ENCODE measurements at places on chromosomes 7 and 10.

- DNase-seq: no peak
Observed at GRCh38 chr10:47018026-47018735, 107.0 kb downstream of the PTPN20 start.

DNA sequence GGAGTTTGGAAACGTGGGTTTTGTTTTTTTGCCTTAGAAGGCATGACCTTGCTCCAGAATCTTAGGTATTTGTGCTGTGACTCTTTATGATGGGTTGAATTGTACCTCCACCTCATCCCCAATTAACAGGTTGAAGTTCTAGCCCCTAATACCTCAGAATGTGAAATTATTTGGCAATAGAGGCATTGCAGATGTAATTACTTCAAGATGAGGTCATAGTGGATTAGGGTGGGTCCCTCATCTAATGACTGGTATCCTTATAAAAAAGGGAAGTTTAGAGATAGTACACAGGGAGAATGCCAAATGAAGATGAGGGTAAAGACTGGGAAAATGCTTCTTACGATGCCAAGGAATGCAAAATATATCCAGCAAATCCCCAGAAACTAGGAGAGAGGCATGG is 3.0 kb upstream of the FAM200A start:
- no peak for DNase-seq

DNA sequence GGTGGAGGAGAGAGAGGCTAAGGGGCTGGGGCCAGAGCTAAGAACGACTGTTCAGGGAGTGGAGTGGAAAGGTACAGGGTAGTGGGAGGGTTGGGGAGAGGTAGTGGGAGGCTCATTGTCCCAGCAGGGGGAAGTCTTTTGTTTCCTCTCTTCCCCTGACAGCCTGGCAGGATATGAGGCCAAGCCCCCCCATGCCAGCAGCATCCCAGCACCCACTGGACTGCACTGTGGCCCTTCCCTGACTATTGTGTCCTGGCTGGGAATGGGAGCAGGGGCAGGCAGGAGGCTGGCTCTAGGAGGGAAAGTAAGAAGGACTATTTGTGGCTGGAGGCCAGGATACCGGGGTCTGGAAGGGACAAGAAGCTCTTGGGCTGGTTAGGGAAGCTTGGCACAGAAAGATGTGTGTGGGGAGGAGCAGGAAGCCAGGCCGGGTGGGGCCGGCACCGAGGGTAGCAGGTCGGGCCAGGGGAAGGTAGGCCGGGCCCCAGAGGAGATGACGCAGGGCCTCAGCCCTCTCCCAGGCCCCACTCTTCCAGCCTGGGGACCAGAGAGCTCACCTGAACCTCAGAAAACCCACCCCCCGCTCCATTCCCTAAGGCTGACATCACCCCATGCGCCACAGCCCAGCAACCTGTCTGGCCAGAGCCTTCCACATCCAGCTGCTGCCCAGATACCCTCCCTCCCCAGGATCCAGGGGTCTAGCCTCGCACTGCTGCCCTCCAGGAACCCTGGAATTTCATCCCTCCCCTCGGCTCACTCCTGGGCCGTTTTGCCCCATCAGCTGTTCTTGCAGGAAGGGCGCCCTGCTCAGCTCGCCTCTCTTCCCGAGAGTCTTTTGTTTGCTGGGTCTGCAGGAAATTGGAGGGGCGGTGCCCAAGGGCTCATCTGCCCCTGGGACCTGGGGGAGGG is 8.8 kb upstream of the EPHB4 start:
- no peak for DNase-seq

GRCh38 chr7:27142580-27143022 is 880 bp downstream of the HOXA5 start:
- DNase-seq: no peak

DNA sequence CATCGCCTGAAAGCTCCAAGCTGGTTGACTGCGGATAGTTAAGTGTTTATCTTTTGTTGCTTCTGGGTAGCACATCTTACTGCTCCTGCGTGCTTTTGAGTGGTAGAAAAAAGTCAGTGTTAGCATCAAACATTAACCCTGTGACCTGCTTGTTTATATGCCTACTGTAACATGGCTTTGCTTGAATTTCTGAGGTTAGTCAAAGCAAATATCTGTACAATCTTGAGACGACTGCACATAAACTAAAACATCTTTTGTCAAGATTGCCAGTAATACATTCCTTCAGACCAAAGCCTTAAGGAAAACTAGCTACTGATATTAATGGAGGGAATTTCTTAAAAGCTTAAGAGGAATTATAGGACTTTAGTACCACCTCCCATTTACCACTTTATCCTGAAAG is 163.7 kb downstream of the BAMBI start:
- no peak for DNase-seq

GRCh38 chr10:85604884-85605283 is 761.7 kb downstream of the GRID1 start:
- DNase-seq: no peak

DNA sequence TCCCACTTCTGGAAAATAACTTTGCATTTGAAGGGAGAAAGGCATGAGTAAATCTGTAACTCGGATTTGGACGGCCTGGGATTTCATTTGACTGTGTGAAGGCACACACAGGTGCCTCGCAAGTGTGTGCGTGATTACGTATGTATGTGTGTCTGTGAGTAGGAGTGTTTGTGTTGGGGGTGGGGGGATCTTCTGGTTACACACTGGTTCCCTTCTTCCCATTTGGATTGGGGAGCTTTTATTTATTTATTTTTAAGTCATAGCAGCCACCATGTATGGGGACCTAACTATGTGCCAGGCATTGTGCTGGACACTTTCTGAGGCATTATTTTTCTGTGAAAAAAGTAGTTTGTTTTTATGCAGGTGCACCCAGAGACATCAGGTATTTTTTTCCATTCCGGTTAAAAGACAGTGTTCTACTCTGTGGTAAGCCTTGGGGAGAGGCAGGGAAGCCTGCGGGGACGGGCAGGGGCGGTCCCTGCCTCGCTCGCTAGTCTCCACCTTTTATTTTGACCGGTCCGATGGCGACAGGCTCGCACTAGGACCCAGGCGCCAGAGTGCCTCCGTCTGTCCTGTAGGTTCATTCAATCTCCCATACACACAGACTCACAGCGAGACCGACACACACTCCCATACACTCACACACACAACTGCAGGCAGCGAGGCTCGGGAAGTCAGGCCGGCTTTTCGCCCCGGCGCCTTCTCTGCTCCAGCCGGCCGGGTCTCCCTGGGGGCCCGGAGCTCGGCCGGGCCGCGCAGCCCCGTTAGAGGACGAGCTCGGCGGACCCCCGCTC is at the start of gene MXI1:
Gene MXI1, plus strand, starts transcription at position 595 of the 794 bp plus-strand sequence. CDS start 204 bp downstream, outside the sequence.
- DNase-seq: peak; percentile 55

- DNase-seq: peak; percentile 40
Observed at GRCh38 chr7:23247603-23248335, 1.2 kb downstream of the GPNMB start.

- DNase-seq: no peak
Observed at GRCh38 chr7:14759785-14760184, 142.8 kb downstream of the DGKB start.

DNA sequence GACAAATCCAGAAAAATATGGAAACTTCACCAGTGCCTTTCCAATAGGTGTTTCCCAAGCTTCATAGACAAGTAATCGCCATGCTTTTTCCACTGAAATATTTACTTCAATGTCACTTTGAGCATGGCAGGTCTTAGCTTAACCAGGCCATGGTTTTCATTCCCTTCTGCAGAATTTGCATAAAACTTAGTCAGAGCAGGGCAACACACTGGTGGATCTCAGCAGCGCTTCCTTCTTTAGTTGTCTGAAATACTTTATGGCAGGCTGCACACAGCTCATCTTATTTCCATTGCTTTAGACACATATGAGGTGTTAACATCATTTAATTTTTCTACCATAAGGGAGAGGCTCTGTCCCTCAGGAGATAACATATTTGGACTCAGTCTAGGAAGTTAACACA is 102.9 kb upstream of the AHR start:
- DNase-seq: no peak

GRCh38 chr7:105015390-105015965 is 1.5 kb downstream of the KMT2E start:
- DNase-seq: no peak

- DNase-seq: no peak
Observed at GRCh38 chr10:124420254-124420653, 1.5 kb upstream of the OAT start.

DNA sequence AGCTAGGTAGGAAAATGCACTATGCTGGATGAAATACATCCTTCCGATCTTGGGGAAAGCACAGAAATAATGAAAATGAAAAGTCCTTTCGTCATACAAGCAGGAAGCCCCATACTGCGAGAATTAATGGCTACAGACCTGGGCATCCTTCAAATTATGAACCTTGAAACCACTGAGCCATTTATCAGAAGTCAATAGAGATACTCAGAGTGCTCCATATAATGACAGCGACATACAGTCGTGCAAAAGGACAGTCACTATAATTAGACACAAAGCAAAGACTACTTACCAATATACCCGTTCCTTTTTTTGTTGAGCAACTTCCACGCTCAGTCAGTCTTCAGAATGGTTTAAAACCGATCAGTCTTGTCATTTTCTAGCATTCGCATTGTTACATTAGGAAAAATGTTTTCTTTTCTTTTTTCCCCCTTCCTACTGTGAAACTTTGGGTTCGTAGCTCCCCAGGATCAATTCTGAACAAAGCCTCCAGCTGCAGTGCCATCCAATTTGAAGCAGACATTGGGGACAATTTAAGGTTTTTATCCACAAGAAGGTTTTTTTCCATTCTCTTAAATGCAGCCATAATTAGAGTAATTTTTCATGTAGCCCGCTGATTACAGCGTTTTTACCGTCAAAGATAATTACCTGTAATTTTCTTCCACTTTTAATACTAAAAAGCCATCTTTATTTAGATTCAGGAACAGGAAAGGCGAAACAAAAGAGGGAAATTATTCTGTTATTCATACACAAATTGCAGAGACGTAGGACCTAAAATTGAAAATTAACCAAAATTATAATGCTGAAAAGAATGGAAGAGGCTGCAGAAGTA is 6.4 kb downstream of the DLX6 start:
- no peak for DNase-seq

GRCh38 chr10:123240250-123240649 is 86.0 kb downstream of the BUB3 start:
- no peak for DNase-seq

DNA sequence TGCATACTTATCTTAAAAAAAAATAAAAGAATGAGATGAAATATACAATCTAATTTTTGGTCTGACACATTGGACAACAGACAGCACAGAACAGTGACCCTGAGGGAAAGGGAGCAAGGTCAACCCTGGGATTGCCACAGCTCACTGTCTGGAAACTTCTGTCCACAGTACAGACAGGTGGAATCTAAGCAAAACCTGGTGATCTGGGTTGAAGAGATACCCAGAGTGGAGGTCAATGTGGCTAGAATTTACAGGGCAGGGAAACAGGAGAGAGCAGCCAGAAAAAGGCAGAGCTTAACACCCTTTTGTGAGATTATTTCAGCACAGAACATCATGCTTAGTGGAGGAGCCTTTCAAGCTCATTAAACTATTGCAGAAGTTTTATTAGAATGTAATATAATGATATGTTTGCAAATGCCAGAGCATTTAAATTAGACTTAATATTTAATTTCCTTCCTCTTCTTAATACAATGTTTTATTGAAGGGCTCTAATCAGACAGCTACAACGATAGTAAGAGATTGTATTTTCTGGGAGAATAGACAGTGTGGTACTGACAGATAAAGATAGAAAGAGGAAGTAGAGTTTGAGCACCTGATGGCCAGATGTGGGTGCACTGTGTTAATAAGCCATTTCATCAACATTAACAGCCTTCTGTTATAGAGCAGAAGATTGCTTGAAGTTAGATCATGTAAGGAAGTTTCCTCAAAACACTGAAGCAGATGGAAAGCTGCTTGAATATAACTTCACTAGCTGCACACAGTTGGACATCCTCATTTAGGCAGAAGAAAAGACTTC is 309.4 kb downstream of the HGF start:
- no peak for DNase-seq

DNA sequence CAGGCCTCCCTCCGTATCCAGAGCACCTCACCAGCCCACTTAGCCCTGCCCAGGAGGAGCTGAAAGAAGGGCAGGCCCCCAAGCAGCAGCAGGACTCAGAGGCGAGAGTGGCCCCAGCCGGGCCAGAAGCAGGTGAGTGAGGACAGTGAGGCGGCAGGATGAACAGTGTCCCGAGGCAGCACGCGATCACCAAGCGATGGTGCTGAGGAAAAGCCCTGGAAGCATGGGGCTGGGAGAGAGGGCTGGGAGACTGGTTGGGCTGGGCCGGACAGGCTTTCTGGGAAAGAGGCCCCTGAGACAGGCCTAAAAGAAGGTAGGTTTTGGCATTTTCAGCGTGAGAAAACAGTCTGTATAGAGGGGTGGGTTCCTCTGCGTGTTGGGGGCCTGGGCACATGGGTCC is 16.4 kb downstream of the ZNF783 start:
- no peak for DNase-seq

DNA sequence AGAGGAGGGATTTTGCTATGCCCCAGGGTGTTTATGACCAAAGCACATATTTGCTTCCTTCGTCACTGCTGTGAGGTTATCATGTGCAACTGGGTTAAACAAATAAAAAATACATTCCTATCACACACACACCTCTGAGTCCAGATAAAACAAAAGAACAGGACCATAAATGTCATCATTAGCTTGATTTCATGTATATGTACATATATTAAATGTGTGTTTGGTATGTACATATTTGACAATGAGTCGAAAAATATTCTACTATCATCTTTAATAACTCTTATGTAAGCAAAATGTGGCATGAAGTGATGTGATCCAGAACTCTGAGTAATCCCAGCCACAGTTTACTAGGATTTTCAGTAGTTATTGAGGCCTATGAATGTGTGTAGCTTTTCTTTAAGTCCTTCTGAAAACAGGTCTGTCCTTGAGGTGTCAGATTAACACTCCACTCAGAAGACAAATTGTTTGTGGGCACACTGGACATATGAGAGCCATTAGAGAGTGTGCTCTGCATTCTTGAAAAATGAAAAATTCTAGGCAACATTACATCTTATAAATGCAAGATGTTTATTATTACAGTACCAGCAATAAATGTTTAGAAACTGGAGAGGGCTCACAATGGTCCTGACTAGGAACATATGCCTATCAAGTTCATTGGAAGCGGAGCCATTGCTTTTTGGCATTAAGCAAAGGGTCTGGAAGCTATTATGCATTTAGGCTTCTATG is 335.1 kb upstream of the SEMA3A start:
- no peak for DNase-seq

- DNase-seq: no peak
Observed at GRCh38 chr7:124152859-124153692, 120.2 kb upstream of the TMEM229A start.

- DNase-seq: no peak
Observed at GRCh38 chr7:151062399-151063211, 3.2 kb downstream of the SLC4A2 start.

- no peak for DNase-seq
Observed at GRCh38 chr10:77383861-77384553, 253.6 kb downstream of the KCNMA1 start.

DNA sequence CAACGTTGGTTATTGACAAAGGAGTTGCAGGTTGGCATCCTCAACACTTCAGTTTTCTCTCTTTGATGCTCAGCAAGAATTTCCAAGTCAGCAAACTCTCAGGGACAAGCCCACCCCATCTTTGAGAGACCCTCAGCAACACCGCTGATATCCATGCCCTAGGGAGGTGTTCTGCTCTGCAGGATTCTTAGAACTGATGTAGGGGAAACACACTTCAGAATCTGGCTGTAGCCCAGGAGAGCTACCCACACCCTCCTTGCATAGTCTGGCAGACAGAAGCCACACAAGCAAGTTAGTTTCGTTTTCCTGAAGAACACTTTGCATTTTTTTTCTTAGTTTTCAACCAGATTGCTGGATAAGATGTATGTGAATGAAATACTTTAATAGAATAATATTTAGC is 822 bp downstream of the SAMD9L start:
- peak; percentile 4 for DNase-seq
